ENCODE measurements at places on chromosomes 2 and 18.

- DNase-seq: no peak
These were observed 75.6 kb downstream of the TPGS2 start for GRCh38 chr18:36752929-36753865.

GRCh38 chr2:189258616-189259365 is 79.2 kb upstream of the COL5A2 start:
- DNase-seq: no peak

DNA sequence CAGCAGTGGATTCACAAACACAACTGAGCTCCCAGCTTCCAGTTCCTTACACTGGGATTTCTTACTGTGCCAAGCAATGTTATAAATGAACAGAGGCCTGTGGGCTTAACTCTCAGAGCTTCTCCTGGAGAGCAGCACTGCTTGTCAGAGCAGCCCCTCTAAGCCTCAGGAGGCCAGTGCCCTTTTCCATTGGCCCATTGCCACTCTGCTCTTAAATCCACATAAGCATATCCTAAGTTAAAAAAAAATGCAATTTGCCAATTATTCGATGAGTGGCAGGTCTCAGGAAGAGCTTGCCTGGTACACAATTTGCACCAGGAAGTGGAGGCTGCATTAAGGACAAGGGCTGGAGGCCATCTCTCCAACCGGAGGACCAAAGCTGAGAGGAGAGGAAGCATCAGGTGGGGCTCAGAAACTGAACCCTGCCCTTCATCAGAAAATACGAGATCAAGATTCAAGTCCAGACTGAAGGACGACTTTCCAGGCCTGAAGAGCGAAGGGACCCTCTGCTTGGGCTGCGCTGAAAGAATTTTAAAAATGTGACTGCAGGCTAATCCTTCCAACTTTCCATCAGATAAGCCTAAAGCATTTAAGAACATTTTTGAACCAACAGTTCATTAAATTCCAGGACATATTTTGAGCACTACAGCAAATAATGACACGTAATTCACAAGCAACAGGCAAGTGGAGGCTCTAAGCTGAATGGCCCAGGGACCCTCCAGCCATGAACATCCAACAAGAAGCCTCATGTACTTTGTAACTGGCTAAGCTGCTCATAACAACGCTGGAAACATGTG is 28.4 kb upstream of the PXDN start:
- no peak for DNase-seq

DNA sequence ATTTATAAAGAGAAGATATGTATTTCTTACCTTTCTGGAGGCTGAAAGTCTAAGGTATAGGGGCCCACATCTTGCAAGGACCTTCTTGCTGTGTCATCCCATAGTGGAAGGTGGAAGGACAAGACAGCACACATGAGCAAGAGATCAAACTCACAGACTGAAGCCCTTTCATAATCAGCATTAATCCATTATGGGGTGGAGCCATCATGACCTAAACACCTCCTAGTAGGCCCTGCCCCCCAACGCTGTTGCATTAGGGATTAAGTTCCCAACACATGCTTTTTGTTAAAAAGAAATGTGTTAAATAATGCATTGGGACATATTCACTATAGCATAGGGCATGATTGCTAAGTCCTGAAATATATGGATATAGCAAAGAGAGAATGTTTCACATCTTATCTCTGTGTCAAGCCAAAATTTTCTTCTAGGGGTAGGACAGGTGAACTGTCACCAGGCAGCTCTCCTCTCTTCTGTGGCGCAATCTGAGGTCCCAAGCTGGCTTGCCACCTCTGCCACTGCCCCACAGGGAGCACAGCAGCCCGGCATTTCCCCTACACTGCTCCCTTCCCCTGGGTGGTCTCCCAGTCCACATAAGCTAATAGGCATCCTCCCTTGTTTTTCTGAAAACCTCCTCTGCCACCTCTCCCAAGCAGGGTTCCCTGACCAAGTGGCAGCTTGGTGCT is 8.3 kb upstream of the CTIF start:
- no peak for DNase-seq

DNA sequence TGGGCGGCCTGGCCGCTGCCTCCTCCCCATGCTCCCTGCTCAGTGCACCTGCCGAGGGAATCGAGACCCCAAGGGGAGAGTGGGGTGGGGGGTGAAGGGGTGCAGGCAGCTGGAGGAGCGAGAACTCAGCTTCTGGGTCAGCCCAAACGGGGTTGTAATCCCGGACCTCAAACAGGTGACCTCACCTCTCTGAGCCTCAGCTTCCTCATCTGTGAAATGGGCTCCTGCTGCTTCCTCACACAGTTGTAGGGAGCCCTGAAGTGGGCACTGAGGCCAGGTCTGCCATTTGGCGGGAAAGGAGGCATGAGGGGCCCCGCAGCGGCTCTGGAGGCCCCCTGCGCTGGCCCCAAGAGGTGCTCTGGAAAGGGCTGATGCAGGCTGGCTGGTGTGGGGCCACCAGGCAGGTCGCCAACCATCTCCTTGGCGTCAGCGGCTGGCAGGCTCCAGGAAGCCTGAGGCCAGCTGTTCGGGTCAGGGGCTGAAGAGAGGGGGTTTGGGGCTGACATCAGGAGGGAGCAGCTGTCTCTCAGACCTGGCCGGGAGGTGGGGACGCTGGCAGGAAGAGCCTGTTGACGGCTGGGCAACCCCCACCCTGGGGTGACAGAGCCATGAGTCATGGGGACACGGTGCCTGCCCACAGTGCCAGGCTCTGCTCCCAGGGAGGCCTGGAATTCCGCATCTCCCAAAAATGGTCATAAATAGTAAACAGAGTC is 4.9 kb downstream of the KLHL30 start:
- DNase-seq: peak; percentile 57

- DNase-seq: no peak
These were observed 580.9 kb upstream of the TMEFF2 start for GRCh38 chr2:192775459-192776262.

DNA sequence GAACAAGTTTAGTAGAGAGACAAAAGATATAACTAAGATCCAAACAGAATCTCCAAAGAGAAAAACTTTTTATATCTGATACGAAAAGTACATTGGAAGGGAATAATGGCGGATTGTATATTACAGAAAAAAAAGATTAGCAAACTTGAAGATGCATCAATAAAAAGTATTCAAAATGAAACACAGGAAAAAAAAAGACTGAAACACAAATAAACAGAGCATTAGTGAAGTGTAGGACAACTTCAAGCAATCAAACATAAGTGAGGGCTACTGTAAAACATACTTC is 41.1 kb upstream of the MYCN start:
- no peak for DNase-seq

DNA sequence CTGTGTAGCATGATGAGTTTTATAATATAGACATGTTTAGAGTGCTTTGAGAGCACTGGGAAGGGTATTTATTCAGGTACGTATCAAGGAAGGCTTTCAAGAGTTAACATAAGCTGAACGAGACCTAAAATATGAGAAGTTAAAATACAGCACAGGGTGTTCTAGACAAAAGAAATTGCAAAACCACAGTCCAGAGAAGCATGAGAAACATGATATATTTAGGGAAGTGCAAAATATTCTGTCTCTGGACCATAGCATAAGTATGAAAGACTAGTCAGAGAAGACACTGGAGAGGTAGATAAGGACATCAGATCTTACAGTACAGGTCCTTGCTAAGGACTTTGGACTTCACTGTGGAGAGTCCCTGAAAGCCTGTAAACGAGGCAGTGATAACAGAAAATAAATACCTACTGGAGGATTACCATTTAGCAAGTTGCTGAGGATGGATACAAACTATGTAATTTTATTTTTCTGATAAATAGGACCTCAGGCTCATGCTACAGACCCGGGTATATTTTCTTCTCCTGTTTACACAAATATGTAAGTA is 43.7 kb downstream of the FSIP2 start:
- DNase-seq: no peak

DNA sequence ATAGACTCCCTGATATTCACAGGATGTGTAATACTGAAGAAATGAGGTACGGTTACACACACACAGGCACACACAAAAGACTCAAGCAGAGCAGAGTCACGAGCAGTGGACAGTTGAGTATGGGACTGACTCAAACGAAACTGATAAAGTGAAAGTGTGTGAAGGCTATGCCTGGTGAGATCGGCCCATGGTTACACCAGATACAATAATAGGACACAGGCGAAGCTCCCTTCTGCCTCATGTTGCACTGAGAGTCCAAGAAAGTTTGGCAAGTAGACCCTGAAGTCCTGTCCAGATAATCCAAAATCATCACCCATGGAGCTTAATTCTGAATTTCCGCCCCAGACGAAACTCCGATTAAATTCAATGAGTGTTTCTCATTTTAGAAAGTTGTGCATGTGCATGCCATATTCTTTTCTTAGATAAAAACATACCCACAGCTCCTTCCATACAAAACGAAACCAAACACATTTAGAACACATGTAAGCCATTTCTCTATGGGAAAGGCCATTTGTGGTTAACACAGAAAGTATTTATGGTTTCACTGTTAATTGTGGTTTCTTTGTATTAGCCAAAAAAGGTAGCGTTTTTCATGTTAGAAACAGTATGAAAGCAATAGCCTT is 567.6 kb downstream of the PLCL1 start:
- DNase-seq: no peak

DNA sequence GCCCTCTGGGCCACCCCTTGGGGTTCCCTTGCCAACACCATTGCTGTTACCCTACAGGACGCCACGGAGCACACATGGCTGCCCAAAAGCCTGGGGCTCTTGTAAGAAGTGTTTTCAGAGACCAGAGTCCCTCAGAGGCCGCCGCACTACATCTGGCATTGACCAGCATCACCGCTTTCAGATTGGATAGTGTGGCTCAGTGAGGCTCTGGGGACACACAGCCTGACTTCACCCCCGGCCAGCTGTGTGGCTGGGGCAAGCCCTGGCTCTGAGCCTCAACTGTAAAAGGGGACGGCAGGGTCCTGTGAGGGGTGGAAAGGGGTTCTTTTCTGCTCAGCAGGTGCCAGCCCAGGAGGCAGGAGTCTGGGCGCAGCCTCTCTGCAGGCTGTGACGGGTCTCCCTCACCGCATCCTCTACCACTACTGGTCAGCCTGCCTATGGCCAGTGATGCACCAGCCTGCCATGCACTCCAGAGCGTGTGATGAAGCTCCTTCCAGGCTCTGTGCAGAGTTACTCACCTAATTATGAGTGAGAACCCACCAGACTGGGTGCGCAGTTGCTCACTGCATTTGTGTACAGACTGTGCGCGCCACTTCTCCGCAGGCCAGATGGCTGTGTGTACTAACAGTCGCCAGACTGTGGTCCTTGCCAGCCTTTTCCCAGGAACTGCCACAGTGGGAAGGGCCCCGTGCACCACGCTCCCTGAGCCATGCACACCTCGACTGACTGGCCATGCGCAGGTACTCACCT is 10.7 kb upstream of the OTOF start:
- DNase-seq: peak; percentile 73
